ENCODE measurements at places on chromosomes 13 and 19.
A peak's percentile ranks its signal among the peaks of the same experiment; 100 is the strongest.

- DNase-seq, result peak; percentile 83
Observed at GRCh38 chr19:19490214-19490968, 25.0 kb downstream of the TSSK6 start.

GRCh38 chr19:11322269-11323024, 17.0 kb downstream of the RAB3D start:
- DNase-seq, result no peak

DNA sequence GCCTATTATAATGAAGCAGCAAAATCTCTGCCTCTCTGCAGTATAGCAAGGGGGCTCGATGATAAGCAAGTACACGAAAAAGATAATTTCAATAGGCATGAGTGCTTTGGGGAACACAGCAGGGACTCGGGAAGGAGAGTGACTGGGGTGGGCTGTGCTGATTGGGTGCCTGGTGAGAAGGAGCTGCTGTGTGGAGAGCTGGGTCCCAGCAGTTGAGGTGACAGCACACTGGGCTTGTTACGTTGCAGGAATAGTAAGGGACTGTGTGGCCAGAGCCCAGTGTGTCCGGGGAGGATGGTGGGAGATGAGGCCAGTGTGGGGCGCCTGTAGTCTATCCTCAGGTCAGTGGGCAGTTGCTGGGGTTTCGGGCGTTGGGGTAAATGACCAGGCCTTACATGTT, 17.4 kb downstream of the WDR62 start:
- DNase-seq, result no peak

DNA sequence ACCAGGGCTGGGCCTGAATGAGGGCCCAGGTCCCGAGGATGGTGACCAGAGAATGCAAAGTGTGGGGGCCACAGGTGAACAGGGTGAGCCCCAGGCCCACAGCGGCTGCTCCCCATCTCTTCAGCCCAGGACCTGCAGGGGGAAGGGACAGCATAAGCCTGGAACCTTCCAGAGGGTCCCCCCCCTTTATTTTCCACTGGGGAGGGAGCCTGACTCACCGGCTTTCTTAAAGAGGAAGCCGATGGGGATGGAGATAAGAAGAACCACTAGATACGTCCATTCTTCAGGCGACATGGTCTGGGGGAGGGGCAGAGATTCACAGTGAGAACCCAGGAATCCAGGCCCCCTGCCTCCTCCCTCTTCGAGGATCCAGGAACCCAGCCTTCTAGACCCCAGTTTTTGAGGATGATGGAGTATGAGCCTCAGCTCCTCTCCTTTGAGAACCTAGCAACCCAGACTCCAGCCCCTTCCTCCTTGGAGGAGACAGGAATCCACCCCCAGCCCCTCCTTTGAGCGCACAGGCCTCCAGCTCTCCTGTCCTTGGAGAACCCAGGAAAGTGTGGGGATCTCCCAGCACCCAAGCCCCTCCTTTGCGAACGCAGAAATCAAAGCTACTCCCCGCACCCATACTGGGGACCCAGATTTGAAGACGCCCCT, 1.0 kb downstream of the MBOAT7 start:
- peak; percentile 59 for DNase-seq

Data from CD4-positive, alpha-beta T cell treated with Interferon alpha-2 for 1 hour (primary cell).